ENCODE measurements at places on chromosomes 6 and 20. TPM values are rescaled to one million over a fixed set of nuclear protein-coding genes. Genes with fewer than 3 reads are reported as not detected.

Gene PSMA7
- total RNA-seq = 449 TPM

Gene COL21A1
- total RNA-seq = not detected

Gene SLC22A1
- total RNA-seq = 0.50 TPM

GRCh38 chr20:36147690-36148089 lies 6.8 kb upstream of the EPB41L1 start:
- DNase-seq = no peak

DNA sequence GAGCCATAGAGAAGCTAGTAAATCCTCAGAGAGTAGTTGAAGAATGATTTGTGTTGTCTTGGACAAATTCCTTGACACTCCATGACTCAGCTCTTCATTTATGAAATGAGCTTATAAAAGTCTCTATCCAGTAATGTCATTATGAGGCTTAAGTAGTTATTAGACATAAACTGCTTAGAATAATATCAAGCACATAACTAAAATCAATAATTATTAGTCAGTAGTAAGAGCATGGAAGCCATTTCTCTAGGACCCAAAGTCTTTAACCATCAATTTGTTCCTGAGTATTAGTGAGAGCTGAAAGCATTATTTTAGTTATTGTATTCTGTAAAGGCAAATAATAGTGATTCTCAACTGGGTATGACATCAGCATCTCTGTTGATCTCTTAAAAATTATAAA lies 1140.2 kb downstream of the HACE1 start:
- DNase-seq = no peak

DNA sequence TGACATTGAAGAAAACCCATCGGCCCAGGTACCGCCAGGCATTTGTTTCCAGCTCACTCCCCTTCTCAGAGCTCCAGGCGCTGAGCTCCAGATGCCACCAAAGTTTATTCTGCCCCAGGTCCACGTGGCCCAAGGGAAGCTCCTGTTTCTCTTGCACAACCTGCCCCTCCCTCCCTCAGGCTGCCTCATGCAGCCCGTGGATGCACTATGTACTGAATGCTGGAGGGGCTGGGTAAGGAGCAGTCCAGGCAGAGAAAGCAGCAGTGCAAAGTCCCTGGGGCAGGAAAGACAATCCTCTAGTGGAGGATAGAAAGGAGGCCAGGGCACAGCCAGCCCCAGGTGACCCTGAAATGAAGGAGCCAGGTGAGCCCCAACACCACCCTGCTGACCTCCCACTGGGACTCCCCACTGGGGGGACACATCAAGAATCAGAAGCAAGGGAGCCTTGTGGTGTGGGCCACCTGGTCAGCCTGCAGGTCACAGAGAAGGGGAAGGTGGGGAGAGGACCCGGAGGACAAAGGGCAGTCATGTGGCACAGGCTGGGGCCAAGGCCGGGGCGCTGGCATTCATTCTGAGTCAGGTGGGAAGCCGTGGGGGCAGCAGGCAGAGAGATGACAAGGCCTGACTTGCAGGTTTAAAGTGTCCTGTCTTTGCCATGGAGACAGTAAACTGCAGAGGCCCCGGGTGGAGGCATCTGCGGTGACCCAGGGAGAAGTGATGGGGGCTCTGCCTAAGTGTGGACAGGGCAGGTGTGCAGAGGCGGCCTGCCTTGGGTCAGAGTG lies 230.1 kb downstream of the PREX1 start:
- DNase-seq = no peak

DNA sequence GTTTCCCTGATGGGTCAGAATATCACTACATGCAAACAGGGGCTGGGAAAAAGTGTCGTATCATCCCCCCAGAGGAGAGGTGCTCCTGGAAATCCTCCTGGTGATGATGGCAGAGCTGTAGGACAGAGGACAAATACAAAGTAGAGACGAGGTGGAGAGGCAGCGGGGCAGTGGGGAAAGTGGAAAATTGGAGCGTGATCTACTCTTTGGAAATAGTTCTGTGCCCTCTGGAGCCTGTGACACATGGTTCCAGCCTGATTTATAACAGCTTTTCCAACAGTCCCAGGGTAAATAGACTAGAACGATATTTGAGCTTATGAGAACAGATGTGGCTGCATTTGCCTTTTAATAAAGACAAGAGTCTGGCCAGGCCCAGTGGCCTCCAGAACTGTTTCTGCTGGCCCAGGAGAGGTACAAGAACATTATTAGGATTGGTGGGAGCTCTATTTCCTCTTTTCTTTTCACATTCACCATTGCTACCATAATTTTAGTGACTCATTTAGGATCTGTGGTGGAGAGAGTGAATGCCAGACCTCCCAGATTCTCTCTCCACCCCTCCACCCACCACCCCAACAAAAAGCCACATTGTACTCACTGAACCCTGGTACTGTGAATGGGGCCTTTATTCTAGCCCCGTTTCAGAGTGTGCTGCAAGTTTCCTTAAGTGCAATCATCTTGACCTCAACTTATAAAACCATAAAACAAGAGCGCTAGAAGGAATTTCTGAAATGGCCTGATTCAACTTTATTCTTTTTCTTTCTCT lies 78.3 kb downstream of the BTBD3 start:
- DNase-seq = peak; percentile 6

- DNase-seq = no peak
Observed at GRCh38 chr6:159329081-159329480, 159.9 kb downstream of the FNDC1 start.

All from renal cortical epithelial cell (primary cell).